ENCODE measurements at places on chromosomes 7 and 10.
A peak's percentile ranks its signal among the peaks of the same experiment; 100 is the strongest.

DNA sequence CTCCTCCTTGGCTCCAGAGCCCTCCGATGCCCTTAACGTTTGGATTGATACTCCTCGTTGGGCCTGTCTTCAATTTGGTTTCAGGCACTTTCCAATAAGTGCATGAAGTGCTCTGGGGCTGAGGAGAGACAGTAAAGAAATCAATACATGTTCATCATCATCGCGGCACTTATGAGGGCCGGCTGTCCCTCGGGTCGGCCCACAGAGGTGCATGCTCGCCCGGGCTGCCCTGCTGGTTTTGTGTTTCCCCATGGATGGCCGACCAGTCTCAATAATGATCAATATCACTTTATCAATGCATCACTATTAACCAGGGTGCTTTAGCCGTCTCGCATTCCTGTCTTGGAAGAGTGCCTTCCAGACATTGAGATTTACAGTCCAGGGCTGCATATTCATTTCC lies 154.2 kb downstream of the EBF3 start:
- DNase-seq = no peak
- no peaks in the 10 kb centered on the region for H3K27me3 ChIP-seq
- H3K4me1 ChIP-seq = no peaks in the 10 kb centered on the region
- H3K36me3 ChIP-seq = no peaks in the 10 kb centered on the region
- H3K27ac ChIP-seq = no peak overlapping the region

GRCh38 chr10:89209718-89210117 lies 2.6 kb upstream of the CH25H start:
- H3K27ac ChIP-seq = no peak overlapping the region
- peaks cover 35% of the 10 kb centered on the region for H3K4me1 ChIP-seq
- H3K4me3 ChIP-seq = no peak overlapping the region
- 0 out of 2 replicates have a peak, but pooled peaks cover 8% of the 10 kb centered on the region for H3K36me3 ChIP-seq
- no peaks in the 10 kb centered on the region for H3K27me3 ChIP-seq
- no peak for DNase-seq

DNA sequence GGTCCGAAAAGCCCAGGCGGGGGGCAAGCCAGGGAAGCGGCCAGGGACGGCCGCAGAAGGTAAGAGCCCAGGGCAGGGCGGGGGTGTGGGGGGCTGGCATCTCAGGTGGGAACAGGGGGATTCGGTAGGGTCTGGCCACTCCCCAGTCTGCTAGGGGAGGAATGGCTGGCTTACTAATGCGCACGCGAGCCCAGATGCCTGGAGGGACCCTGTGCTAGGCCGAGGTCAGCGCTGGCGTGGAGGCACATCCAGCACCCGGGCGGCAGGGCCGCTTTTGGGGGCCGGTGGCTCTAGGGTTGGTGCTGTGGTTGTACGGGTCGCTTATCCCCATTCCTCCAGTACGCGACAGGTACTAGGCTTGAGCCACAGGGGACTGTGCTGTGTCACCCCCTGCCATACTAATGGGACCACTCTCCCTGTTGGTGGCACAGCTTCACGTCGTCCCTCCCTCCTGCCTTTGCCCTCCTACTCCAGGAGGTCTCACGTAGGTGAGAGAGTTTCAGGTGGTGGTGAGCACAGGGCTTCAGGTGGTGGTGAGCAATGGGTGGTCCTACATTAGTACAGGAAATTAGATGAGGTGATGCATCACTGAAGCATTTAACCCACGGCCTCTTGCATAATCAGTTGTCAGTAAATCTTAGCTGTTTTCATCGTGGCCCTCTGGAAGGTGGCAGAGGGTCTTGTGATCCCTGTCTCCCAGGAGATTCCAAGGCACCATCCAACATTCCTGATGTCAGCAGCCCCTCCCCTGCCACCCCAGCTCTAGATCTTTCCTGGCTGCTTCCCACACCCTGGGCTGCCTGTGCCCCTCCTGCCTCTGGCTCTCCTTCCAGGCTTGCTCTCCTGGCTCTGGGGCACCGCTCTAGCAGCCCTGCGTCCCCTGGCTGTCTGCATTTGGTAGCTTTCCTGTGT lies 971 bp downstream of the AEBP1 start:
- H3K27me3 ChIP-seq = no peaks in the 10 kb centered on the region
- peak; percentile 80 for DNase-seq

- DNase-seq = no peak
- no peaks in the 10 kb centered on the region for H3K4me1 ChIP-seq
- 0 out of 2 replicates have a peak, but pooled peaks cover 3% of the 10 kb centered on the region for H3K27me3 ChIP-seq
- H3K4me3 ChIP-seq = no peak overlapping the region
- no peaks in the 10 kb centered on the region for H3K36me3 ChIP-seq
Observed at GRCh38 chr7:95907337-95907736, 135.0 kb downstream of the DYNC1I1 start.

DNA sequence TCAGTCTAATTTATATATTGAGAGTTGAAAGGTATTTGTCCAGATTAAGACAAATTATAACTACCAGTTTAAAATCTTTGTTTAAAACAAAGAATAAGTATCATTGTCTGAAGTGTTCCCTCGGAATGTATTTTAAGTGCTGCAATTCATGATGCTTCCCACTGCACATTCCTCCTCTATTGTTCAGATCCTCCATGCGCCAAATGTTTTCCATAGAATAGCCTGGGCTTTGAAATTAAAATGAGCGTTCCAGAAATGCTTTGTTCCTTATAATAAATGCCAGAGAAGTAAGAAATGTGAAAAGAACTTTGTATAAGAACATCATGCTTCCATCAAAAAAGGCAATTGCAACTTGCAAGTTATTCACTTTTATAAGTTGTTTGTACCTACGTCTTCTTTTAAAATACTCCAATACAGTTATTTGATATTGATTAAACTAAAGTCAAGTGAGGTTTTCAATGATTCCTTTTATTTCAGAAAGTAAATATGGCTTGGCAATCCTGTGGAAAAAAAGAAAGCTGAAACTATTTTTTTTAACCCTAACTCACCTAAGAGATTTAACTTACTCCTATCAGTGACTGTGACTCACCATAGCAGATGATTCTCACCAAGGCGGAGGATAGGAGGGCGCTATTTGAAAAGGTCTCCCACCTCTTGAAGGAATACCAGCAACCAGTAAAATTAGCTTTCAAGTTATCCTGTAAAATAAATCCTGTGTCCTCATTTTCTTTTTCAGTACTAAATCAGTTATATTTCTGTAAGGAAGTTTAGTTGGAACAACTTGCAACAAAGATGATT lies 85.8 kb downstream of the CTNNA3 start:
- 0 out of 2 replicates have a peak overlapping the region, but pooled peaks have one; percentile 4 for H3K4me3 ChIP-seq
- H3K36me3 ChIP-seq = no peaks in the 10 kb centered on the region
- H3K27me3 ChIP-seq = no peaks in the 10 kb centered on the region
- H3K27ac ChIP-seq = no peak overlapping the region
- peaks cover 58% of the 10 kb centered on the region for H3K4me1 ChIP-seq
- peak; percentile 69 for DNase-seq
